ENCODE measurements at places on chromosomes 12 and 14. TPM values are rescaled to one million over a fixed set of nuclear protein-coding genes. Genes with fewer than 3 reads are reported as not detected.

DNA sequence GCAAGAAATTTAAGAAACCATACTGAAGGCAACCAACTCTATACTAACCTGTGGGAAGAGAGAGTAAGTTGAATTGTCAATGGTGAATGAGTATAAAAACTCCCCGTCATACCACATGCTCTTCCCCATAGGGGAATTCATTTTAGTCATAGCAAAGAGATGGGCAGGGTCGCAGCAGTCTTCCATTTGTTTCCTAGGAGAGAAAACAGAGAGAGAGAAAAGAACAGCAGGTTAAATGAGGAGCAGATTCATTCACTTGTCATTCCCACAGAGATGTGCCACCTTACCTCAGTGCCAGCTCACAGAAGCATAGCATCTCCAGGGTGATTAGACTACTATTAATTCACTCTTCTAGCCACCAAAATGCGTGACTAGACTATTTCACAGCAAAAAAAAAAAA is 47.4 kb downstream of the ST8SIA1 start:
- H3K27me3 ChIP-seq = no peaks in the 10 kb centered on the region
- H3K36me3 ChIP-seq = no peaks in the 10 kb centered on the region
- peaks cover 6% of the 10 kb centered on the region for H3K4me1 ChIP-seq
- no peak for DNase-seq

GRCh38 chr12:174596-174995 is 39.4 kb downstream of the SLC6A12 start:
- H3K27ac ChIP-seq = no peak overlapping the region
- no peaks in the 10 kb centered on the region for H3K27me3 ChIP-seq
- H3K4me3 ChIP-seq = no peak overlapping the region

Gene B3GNT4
- 1.4 TPM for total RNA-seq

DNA sequence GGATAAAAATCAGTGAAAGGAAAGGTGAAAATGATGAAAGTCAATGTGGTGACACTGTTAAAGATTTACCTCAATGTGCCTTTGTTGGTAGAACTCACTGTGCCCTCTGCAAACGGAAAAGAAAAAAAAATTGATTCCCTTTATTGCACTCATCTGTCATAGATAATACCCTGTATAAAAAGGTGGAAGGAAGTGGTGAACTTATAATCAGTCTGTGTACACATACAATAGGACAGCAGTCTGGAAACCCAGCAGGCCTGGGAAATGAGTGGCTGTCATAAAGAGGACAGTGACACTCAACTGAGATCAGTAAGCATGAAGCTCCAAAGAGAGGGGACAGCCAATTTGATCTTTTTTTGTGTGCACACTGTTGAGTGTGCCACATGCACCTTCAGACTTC is 364.7 kb downstream of the NOVA1 start:
- no peaks in the 10 kb centered on the region for H3K36me3 ChIP-seq
- no peak overlapping the region for H3K27ac ChIP-seq
- H3K27me3 ChIP-seq = no peaks in the 10 kb centered on the region
- no peak overlapping the region for H3K4me3 ChIP-seq

GRCh38 chr12:92412856-92413255 is 267.2 kb upstream of the BTG1 start:
- H3K4me3 ChIP-seq = no peak overlapping the region
- H3K4me1 ChIP-seq = 0 out of 2 replicates have a peak, but pooled peaks cover 2% of the 10 kb centered on the region
- DNase-seq = no peak

- no peak overlapping the region for H3K27ac ChIP-seq
- DNase-seq = no peak
- peaks cover 4% of the 10 kb centered on the region for H3K4me1 ChIP-seq
- H3K36me3 ChIP-seq = no peaks in the 10 kb centered on the region
Observed at GRCh38 chr14:101193845-101194372, 290.4 kb upstream of the RTL1 start.

- no peak overlapping the region for H3K4me3 ChIP-seq
- H3K27ac ChIP-seq = no peak overlapping the region
- no peaks in the 10 kb centered on the region for H3K4me1 ChIP-seq
- no peaks in the 10 kb centered on the region for H3K27me3 ChIP-seq
- no peaks in the 10 kb centered on the region for H3K36me3 ChIP-seq
Observed at GRCh38 chr12:110252716-110253115, 28.3 kb upstream of the ATP2A2 start.

Gene BBS10
- 9.2 TPM for total RNA-seq

Measured in H1 (cell line).